ENCODE measurements at places on chromosomes 5 and 9.

GRCh38 chr9:124399323-124399967 lies 15.8 kb downstream of the PSMB7 start:
- DNase-seq, result no peak

DNA sequence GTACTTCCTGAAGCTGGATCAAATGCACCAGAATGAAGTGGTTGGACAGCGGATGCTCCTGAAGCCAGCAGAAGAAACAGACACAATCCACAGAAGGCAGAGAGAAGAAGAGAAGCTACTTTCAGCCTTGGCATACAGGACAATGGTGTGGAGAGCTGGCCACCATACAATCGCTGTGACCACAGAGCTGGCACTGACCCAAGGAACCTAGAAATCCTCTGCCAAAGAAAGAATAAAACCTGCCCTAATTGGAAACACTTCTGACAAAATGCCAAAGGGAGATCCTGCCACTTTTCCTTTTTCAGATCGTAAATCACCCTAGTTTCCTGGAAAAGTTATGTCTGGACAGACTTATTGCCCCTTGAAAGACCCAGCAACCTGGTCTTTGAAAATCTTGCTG lies 77.8 kb downstream of the BAAT start:
- no peak for DNase-seq

DNA sequence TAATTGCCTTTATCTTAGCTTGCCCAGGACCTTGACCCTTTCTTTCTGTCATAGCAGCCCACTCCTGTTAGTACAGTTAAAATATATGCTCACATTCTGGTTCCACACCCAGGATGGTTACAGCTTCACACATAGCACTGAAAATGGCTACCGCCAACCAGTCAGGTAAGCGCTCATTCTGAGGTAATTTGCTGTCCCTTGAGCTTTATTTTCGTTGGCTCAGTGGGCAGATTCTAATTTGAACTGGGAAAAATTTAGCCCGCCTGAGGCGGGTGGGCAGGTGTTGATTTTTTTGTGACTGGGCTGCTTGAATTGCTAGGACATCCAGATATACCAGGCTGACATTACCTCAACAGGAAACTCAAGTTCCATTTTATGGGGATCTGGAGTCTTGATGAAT lies 137.5 kb downstream of the KCTD16 start:
- no peak for DNase-seq

- no peak for DNase-seq
Measured at GRCh38 chr9:135908093-135908753, 877 bp upstream of the CAMSAP1 start.

- DNase-seq, result no peak
Measured at GRCh38 chr5:75672616-75673015, 44.6 kb downstream of the POC5 start.

DNA sequence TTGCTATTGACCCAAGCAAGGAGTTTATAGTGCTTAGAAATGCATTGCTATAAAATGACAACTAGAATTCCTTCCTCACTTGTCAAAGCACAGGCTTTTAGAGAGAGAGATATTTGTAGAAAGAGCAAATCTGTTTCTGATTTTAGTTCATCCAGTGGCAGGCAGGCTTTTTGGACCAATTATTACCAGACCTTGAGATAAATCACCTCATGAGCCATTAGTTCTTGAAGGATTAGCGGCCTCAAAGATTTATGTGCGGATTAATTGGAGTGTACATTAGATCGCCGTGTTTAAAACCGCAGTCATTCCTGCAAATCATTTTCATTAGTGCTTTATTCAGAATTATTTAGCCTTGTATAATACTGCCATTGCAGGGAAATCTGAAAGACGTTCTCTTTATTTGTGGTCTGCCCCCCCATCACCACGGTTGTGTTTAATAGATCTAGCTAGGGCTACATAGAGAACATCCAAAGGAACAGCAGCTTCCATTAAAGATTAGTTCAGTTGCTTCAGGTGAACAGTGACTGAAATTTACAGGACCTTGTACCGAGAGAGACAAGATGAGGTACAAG lies 28.8 kb upstream of the TJP2 start:
- no peak for DNase-seq

GRCh38 chr9:32931129-32931528 lies 70.3 kb downstream of the APTX start:
- DNase-seq, result no peak

GRCh38 chr5:168879929-168880328 lies 300.8 kb upstream of the PANK3 start:
- no peak for DNase-seq

- no peak for DNase-seq
Measured at GRCh38 chr9:36173861-36174260, 4.7 kb downstream of the CCIN start.

DNA sequence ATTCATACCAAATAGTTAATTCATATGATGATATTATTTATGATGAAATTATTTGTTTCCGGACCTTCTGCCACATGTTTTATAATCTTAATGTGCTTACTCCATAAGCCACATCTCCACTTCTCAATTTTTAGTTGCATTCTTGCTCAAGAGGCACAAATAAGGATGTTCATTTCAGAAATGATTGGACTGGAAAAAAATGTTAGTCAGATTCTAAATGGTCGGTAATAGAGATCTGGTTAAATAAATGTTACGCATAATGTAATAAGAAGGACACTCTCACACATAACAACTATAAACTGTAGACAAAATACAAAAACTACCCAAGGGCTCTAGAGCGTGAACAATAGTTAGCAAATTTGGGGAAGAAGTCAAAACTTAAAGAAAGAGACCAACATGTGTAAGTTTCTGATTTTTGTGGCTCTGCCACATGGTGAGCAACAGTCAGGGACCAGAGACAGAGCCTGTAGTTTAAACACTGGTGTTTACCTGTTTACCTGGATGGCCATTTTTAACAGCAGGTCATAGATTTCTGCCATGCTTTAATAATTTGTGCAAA lies 554.3 kb upstream of the CLINT1 start:
- no peak for DNase-seq

DNA sequence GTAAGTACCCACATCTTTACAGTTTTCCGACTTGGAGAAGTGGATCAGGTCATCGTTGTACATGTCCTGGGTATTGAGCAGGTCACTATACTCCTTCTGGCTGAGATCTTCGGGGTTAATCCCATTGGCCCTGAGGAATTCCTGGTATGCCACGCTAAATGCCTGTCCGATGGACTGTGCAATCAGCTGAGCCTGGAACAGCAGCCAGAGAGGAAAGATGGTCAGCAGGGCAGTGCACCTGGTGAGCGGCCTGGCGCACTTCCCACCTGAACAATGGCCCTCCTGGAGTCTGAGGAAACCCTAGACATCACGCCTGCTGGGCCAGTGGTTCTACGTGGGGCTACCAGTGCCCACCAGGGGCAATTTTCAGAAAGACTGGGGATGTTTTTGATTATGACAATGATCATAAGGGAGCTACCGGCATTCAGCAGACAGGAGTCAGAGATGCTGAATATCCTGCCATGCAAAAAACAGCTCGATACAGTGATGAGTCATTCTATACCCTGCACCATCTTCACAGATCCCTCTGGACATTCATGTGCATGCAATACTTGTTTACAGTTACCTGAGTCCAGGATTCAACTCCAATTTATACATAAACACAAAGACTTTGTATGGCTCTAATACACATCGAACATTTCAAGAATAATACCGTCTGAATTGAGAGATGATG lies 127.2 kb downstream of the ENTREP1 start:
- no peak for DNase-seq

DNA sequence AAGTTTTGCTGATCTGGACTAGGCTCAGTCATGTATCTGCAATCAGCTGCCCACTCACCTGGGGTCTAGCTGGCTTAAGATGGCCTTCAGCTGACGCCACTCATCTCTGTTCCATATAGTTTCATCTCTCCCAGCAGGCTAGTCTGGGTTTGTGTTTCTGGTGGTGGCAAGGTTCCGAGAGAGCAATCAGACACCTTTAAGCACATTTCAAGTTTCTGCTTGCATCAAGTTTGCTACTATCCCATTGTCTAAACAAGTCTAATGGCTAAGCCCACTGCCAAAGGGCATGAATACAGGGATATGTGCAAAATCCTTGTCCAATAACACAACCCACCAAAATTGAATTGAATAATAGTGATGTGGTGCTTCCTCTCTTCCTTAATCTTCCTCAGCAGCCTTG lies 251.7 kb downstream of the PIK3R1 start:
- no peak for DNase-seq

DNA sequence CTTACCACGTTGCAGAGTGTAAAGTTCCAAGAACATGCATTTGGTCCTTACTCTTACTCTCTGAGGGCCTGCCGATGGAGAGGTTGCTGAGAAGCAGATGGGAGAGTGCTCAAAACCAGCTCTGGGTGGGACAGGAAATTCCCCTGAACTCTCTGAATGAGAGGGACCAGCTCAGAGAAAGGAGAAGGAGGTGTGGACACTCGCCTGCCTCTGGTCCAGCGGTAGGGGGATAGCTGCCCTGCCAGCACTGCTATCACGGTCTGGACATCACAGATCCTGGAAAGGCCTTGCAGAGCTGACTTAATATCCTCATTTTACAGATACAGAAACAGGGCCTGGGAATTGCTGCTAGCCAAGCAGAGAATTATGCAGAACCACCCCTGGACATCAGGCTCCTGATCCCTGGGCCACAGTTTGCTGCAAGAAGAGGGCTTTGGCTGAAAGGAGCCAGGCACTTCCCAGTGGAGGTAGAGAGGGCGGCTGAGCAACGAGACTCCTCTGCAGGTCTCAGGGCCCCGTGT lies 4.9 kb downstream of the TRAF1 start:
- DNase-seq, result no peak

DNA sequence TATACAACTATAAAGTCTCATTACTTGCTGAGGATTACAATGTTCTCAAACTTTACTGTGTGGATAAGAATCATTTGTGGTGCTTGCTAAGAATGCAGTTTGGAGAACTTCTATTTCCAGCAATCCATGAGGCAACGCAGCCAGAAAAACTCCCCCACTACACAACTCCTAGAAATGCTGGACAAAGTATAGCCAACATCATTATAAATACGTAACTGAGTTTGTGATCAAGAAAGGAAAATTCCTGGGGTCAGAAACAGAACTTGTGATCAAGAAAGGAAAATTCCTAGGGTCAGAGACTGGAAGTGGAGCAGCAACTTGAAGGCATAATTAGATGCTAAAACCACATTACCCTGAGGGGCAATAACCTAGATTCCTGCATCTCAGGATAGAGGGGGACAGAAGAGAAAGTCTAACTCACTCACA lies 81.1 kb downstream of the MAT2B start:
- no peak for DNase-seq

DNA sequence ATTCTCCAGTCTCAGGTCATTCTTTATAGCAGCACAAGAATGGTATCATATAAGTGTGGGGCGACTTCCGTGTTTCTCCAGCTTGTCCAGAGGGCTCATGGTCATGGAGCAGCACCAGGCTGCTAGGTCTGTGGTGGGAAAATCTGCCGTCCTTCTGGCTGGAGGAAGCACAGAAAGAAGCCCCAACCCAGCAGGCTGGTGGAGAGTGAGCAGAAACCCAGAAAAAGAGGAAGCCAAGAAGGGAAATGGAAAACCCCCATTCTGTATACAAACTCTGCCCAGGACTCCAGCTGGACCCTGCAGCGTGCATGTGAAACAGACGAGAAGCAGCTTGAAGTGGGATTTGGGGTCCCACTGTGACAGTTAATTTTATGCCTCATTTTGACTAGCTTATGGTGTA lies 34.3 kb upstream of the OLFM1 start:
- no peak for DNase-seq

GRCh38 chr9:20302197-20302596 lies 320.1 kb downstream of the MLLT3 start:
- DNase-seq, result no peak

Data from stimulated activated CD8-positive, alpha-beta memory T cell treated with anti-CD3 and anti-CD28 coated beads, Interleukin-7, amount 100 ng/mL, for 1 hour (primary cell).